SW 1271 (cell line): ENCODE measurements at places on chromosomes 5 and 9.
A peak's percentile ranks its signal among the peaks of the same experiment; 100 is the strongest.

DNA sequence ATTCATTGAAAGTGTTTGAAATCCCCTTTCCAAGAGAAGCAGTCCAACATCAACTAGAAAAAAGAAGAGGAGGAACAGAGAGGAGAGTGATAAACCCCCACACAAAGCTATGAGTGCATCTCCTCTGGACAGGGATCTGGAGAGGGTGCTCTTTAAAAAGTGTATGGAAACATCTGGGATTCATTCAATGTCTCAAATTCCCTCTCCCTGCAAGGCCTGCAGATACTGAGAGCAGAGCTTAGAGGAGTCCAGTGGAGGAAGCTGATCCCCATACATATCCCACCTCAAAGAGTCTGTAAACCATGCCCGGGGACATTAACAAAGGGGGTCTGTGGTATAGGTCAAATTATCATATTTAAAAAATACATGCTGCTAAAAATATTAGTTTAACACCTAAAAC is 2.2 kb downstream of the SPOCK1 start:
- no peak for DNase-seq

GRCh38 chr5:39073767-39074016 is 507 bp downstream of the RICTOR start:
- no peak for DNase-seq

DNA sequence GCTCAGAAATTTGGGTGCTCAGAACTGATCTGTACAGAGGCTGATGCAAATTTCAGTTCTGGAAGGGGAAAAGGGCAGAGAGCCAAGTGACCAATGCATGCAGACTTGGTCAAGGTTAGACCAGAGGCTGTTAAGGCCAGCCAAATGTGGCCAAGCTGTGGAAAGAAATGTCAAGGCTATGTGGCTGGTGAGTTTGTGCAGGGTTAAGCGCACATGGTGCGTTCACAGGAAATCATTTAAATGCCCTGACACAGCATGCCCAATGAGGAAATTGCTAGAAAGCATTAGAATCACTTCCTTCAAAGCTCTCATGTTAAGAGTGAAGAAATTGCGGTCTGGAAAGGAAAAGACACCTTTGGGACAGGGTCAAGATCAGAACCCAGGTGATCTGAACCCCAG is 58.0 kb downstream of the PTPN3 start:
- DNase-seq: no peak

GRCh38 chr5:79107020-79107796 is 4.4 kb upstream of the BHMT start:
- DNase-seq: no peak

DNA sequence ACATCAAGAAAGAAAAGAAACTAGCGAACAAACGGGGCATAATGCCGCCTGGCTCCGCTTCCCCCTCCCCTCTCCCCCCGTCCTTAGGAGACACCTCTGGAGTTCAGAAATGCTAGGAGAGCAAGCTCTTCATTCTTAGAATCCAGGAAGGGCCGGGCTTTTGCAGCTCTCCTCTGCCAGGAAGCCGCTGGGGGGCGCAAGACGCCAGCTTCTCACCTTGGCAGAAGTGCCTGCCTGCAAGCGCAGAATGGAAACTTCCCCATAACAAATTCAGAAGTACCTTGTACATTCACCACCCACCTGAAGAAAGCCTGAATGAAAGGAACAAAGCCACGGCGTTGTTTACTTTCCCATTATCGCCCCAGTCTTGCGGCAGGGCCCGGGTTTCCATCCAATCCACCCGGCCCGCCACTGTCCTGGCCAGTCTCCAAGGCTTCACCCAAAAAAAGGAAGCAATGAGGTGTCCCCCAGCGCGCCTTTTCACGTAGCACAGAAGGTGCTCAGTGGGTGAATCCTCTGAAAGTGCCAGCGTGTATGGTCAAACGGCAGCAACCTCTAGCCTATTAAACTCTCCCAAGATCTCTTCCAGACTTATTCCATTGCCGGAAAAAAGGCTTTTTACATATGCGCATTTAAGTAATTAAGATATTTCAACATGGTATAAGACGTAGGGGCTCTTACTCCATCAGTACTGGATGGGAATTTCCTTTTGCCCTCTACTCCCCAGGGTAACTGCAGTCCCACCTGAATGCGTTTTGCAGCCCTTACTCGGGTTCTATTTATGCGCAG is 1.6 kb upstream of the GADD45G start:
- DNase-seq: peak; percentile 74

DNA sequence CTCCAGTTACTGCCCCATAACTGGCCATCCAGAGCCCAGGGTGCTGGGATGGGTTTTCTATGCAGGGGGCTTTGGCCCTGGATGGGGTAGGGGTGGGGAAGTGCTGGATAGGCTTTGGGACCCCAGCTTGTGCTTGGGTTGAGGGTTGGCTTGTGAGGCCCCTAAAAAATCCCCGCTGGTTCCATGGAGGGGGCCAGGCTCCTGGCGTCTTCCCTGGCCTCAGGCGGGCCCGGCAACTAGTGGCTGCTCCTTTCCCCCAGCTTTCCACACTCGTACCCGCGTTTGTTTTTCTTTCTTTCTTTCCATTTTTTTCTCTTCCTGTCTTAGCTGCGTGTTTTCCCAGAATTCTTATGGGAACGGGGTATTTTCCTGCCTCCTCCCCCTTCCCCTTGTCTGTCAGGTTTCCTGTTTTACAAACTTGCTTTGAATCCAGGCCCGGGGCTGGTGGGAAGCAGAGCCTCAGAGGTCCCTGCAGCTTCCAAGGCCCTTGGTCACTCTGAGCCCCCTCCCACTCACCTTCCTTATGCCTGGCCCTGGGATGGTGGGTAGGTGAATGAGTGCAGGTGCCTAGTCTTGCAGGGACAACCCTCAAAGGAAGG is 40.2 kb downstream of the RGS3 start:
- DNase-seq: no peak

DNA sequence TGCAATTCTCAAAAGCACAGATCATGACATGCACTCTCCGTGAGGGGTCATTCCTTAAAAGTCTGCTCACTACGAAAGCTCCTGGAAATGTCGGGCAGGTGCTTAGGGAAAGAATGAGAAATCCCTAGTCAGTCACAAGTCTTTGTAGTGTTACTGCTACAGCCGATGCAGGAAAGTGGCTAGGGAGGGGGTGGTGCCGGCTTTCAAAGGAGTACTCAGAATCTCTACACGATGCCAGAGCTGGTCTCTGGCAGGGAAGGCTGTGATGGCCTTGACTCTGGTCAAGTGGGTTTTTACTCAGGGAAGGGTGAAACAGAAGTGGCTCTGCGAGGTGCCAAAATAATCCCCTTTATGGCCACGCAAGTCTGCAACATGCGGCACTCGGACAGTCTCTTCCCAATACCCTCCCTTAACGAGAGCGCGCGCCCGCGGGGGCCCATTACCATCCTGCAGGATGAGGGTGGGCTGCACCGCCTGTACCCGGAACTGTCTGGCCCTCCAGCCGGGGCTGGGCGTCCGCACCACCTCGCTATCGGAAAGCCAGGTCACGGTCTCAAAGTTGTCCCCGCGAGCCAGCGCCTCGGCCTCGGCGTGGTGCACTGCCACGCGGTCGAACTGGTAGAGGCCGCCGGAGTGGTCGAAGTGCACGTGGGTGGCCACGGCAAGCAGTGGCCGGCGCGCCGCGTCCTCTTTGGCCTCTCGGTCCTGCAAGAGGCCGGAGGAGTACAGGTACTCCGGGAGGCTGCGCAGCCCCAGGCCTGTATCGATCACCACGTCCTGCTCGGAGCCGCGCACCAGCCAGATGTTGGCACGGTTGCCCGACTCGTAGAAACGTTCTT is 956 bp downstream of the MBLAC2 start:
- no peak for DNase-seq

GRCh38 chr9:91500509-91501014 is 76.9 kb upstream of the NFIL3 start:
- no peak for DNase-seq

DNA sequence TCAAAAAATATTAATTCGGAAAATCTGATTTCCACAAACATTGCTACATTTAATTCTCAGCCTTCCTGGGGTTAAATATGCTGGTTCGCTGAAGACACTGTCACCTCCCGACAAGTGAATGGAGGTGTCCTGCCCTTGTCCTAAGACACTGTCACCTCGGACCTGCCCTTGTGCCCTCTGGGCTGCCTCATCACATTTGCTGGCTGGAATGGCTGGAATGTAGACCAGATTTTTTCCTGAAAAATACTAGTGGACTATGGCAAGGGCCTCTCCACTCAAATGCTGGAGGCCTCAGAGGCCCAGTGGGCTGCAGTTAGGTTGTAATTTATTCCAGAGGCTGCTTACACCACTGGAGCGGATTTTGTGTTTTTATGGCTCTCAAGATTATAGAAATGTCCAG is 28.2 kb downstream of the CACNA1B start:
- DNase-seq: no peak

GRCh38 chr5:169719360-169720314 is 82.6 kb downstream of the DOCK2 start:
- no peak for DNase-seq

GRCh38 chr5:170805666-170806065 is 22.1 kb downstream of the GABRP start:
- DNase-seq: no peak

DNA sequence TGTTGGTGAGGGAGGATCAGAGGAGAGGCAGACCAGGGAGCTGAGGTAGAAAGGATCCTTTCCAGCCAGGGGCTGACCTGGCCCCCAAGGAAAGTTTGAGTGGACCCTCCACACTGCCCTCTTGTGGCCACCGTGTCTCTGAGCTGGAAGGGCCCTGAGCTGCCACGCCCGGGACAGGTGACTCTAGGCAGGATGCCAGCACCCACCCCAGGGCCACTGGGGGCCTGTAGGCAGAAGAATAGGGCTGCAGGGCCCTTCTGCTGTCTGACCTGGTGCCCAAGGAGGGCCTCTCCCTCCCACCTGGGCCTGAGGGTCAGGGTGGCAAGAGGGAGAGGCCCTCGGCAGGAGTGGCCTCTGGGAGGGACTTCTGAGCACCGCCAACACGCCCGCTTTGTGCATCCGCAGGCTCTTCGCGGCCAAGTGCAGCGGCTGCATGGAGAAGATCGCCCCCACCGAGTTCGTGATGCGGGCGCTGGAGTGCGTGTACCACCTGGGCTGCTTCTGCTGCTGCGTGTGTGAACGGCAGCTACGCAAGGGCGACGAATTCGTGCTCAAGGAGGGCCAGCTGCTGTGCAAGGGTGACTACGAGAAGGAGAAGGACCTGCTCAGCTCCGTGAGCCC is 76.8 kb downstream of the LMX1B start:
- no peak for DNase-seq

DNA sequence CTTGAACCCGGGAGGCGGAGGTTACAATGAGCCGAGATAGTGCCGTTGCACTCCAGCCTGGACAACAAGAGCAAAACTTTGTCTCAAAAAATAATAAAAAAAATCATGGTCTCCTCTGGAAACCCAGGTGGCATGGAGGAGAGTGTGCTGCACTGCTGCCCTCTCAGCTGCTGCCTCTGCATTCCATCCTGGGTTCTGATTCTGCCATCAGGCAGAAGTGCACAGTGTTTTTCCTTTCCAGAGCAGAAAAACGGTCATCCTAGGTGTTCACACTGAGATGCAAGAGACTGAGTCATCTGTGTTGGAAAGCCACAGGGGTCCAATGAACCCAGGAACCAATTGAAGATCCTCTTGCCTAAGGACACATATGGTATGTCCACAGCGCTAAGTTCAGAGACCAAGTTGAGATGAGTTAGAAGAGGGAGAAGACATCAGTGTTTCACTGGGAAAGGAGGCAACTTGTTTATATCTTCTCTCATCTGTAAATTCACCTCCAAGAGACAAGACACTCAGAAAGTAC is 88.8 kb upstream of the DMRT1 start:
- no peak for DNase-seq

DNA sequence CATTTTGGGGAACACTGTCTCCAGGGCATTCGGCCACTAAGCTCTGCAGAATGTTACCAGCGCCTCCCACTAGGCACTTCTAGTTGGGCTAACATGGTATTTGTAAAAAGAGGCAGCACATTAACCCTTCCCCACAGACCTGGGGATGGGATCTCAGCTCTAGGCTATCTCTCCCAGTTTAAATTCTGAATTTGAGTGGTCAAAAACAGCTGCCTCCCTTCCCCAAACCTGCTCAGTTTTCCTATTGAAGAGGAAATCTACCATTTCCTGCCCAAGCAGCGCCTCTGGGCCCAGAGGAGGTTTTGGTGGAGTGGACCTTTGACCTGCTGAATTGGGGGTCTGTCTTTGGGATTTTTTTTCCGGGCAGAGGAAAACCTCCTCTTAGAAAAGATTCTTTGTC is 53.2 kb downstream of the ENC1 start:
- no peak for DNase-seq

DNA sequence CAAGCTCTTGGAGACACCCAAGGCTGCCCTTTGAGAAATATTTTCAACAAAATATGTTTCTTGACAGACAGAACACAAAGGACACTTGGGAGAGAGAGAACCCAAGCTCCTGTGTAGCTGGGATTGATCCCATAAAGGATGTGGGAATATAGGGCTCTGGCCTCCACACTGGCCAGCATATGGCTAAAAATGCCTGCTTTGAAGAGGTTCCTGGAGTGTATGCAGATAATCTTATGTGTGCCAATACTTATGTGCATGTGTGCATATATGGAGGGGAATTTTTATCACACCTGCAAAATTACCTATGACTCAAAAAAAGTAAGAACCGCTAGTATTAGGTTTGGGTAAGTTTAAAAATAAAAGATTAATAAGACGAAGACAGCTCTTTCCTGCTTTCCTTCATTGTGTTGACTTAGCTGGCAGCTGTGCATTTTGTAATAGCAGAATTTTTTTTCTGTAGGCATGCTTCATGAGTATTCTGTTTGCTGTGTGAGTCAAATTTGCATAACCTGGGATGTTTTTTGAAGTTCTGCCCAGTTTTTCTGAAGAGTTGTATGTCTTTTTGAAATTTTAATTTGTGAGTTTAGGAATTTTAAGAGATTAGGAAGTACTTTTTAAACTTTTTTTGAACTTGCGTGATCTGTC is 42.6 kb downstream of the HACD4 start:
- DNase-seq: no peak

DNA sequence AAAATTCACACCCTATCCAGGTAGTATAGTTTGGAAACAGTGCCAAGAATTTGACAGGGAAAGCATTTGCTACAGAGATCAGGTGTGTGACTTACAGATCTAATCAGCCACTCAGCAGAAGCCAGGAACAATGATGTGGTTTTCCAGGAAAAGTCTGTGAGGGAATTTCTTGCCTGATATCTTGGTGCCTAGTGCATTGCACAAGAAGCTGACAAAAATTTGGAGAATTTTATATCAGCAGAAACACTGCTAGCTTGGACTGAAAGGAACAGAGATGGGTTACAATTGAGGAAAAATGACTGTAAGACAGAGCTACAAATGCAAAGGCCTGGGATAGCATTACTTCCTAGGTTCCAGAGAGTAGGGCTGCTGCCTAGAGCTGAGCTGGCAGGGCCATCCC is 658.1 kb upstream of the CHD1 start:
- no peak for DNase-seq

GRCh38 chr5:110194191-110194590 is 504.5 kb downstream of the MAN2A1 start:
- DNase-seq: no peak
